NCI-H2107 (cell line): ENCODE measurements at places on chromosomes 13 and 19.
A peak's percentile ranks its signal among the peaks of the same experiment; 100 is the strongest.

- peak; percentile 9 for DNase-seq
These were observed at the start of gene ZNF331 for GRCh38 chr19:53537521-53538377. Gene ZNF331 (plus strand): TSS chr19:53538145. CDS start chr19:53569377, 31,232 bp downstream.

DNA sequence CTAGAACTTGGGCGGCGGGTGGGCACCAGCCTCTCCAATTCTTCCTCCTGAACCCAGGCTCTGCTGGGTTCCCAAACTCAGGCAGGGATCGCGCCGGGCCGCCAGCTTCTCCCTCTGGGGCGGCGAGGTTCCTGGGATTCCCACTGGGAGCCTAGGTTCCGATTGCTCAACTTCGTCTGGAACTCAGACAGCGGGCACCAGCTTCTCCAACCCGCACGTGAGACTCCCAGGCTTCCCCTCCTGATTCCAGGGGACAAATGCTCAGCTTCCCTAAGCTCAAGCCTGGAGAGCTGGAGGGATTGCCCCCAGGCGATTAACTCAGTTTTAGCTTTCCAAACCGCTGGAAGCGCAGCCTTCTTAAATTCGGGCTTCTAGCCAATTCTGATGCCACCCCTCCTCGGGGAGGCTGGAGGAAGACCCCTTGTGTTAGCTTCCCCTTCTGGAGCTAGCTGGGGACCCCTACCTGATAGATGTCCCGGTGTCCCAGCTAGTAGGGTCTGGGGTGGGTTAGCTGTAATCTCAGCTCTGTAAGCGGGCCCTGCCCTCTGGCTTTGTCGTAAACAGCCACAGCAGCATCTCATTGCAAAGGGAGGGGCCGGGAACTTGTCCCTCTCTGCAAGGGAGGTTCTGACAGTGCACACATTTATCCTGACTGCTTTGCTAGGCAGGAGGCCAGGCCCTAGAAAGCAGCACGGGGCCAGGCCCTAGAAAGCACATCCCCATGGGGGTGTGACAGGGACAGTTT lies 671 bp downstream of the MCOLN1 start:
- no peak for DNase-seq

DNA sequence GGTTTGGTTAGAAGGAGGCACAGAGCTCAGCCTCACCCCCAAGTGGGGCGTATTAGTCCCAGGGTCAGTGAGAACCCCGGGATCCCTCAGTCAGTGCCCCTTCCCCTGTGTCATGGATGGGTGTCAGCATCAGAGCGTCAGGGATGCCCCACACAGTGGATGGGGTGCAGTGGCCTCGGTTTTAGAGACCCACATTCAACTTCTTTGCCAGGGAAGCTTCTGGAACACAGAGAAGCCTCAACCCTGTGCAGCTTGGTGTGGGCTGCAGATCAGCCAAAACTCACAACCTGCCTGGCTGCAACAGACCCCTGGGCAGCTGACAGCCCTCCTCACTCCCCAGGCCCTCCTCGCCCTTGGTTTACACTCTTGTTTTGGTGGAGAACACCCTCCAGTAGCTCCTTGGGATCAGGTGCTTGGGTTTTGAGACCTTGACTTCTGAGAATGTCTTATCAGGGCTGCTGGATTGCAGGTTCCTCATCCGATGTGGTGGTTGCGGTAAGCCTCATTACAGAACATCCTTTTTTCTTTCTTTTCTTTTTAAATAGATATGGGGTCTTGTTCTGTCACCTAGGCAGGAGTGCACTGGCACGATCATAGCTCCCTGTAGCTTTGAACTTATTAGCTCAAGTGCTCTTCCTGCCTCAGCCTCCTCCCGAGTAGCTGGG lies 11.0 kb downstream of the ZNF333 start:
- DNase-seq, result no peak

DNA sequence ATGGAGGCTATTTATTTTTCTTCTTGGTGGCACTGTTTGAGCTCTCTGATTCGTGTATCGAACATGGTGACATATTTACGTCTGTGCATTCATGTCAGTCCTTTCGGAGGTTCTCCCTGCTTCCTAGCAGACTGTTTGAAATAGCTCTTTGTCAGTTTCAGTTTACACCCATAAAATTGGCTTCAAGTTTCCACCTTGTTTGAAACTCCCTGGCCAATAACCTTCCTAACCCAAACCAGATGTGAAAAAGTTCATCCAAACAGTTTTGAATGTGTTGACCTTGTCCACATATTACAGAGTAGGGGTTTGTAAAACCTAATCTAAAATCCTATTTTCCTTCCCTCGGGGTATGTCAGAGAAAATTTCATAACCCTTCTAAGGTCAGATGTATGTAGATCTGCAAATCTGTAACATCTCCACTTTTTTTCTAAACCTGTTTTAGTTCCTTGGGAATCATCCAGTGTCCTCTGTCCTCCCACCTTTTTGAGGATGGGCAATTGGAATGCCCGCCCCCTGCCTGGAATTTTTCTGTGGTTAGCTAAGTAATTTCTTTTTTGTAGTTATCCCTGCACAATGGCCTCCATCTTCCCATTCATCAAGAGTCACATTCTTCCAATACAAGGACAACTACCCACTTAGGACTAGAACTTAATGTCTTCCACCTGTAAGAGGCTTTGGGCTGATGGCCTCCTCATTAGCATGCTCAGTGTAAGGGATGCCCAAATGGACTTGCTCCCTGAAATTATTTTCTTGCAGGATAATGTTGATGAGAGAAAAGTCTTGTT lies 499.8 kb downstream of the GPC6 start:
- no peak for DNase-seq

- no peak for DNase-seq
These were observed 53.9 kb upstream of the GAS6 start for GRCh38 chr13:113917594-113918371.

GRCh38 chr13:46717275-46717674 lies 79.7 kb downstream of the ESD start:
- DNase-seq, result no peak

- DNase-seq, result no peak
These were observed 13.9 kb downstream of the ZFP82 start for GRCh38 chr19:36404498-36404897.

- no peak for DNase-seq
These were observed 4.8 kb downstream of the CIB3 start for GRCh38 chr19:16168465-16169081.

GRCh38 chr13:43686557-43686956 lies 100.2 kb downstream of the ENOX1 start:
- no peak for DNase-seq

GRCh38 chr19:27795369-27795768 lies 1417.6 kb downstream of the UQCRFS1 start:
- no peak for DNase-seq

DNA sequence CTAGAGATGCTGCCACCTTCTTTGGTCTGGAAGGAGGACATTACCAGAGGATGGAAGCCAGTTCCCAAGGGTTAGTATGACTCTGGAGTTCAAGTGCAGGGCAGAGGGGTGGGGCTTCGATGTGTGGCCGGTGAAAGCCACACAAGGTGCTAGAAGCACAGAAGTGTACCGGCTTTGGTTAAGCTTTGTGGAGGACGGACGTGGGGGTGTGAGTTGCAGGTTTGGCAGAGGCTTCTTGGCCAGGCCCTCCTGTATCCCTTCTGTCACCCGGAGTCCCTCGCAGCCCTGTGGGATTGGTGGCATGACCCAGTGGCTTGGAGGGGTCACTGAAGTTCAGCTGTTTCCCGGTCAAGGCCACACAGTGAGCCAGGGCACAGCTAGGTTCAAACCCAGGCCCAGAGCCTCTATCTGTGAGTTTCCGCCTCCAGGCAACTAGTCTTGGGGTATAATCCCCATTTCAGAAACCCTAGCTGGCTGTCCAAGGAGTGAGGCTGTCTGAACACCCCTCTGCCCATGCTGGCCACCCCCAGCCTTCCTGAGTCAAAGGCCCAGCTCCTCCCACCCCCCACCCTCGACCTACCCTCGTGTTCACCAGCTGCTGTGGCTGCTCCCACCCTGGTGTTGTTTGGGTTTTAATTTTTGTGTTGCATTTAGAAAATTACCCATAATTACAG lies 4.6 kb upstream of the SSBP4 start:
- no peak for DNase-seq

DNA sequence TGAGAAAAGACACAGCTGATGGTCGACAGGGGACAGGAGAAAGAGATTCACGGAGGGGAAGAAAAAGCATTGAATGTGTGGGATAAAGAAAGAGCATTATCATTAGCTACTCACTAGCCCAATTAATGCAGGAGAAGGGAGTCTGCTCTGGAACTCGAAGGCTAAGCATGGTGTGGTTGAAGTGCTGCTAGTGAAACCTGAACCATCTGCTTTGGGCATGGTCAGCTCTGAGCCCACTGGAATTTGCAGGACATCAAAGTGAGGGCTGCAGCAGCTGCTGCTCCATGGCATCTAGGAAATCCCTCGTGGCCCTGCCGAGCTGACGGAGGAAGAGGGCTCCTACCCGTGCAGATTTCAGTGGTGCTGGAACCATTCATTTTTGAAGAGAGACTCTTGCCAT lies 320.3 kb downstream of the ATP8A2 start:
- no peak for DNase-seq

- DNase-seq, result no peak
These were observed 10.1 kb downstream of the SUCLA2 start for GRCh38 chr13:47990920-47991466.

DNA sequence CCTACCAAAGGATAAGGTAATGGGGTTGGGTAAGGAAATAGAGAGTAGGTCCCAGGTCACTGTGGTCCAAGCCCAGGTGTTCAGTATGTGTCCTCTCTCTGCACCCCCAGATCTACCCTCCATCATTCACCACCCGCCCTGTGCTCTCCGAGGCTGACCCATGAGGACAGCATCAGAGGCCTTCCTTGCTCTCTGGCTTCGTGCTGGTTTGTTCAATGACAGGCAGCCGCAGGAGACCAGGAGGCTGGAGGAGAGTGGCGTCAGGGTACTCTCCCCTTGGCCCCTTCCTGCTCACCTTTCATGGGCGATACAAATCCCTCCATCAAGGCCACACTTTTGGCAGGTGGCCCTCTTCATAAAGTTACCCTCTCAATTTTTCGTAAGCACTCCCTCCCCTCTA lies 1.7 kb downstream of the TUBA3C start:
- DNase-seq, result no peak

GRCh38 chr19:11090997-11091702 lies 1.9 kb downstream of the LDLR start:
- no peak for DNase-seq

- no peak for DNase-seq
These were observed 12.4 kb downstream of the PRKD2 start for GRCh38 chr19:46704379-46705076.

GRCh38 chr19:56840451-56841192 lies at the start of the genes PEG3 and ZIM2:
Gene PEG3 (minus strand): TSS chr19:56840726. CDS start chr19:56824655, 16,071 bp downstream.
Gene ZIM2 (minus strand): TSS chr19:56840726. CDS start chr19:56824277, 16,449 bp downstream.
- no peak for DNase-seq

DNA sequence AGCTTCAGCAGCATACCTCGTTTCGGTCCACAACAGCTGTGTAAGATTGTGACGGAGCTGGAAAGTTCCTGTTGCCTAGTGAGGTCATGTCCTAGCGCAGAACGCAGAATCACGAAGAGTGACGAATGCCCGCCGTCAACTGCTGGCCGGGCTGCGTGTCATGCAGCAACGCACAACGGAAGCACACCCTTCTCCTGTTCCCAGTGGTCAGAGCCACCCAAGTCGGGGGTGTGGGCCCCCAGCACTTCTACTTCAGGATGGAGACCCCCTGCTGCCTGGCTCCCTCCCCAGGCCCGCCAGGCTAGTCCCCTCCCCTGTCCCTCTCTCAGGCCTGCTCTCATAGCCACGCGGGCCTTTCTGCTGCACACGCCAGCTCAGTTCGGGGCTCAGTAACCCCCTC lies 25.9 kb downstream of the C2CD4C start:
- no peak for DNase-seq

DNA sequence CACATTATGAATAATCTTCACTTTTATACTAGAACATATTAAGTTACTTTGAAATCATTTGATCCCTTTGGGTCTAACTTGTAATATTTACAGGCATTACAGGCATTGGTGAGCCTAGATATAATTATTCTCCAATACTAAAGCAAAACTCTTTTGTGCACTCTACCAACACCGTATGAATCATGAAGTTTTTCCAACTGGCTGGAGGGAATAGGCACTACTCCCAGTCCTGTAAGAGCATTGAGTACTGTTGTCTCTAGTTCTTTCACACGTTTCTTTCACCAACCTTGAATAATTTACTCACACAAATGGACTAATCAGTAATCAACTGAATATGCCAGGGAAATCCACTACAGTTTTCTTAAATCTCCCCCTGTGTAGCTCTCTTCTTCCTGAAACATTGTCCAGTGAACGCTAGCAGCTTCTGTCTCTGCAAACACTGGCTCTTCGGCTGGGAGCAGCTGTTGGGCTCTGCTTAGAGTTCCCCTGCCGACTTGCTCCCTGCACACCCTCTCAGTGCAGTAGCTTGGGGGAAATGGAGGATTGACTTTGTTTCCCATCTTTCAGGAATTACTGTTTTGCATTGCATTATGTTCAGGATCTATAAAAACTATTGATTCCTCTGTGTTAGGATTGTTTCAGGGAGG lies 476.7 kb downstream of the RFC3 start:
- no peak for DNase-seq

GRCh38 chr19:18672606-18673337 lies 10.7 kb upstream of the CRTC1 start:
- DNase-seq, result no peak
